T-helper 1 cell (primary cell): ENCODE measurements at places on chromosomes 2 and 18.
A peak's percentile ranks its signal among the peaks of the same experiment; 100 is the strongest.

GRCh38 chr2:46872902-46873603, 42.6 kb downstream of the MCFD2 start:
- no peak for DNase-seq

- no peak for DNase-seq
Measured at GRCh38 chr18:79438089-79438897, 42.6 kb downstream of the NFATC1 start.

GRCh38 chr18:26497866-26498265, 50.5 kb downstream of the KCTD1 start:
- DNase-seq, result no peak

DNA sequence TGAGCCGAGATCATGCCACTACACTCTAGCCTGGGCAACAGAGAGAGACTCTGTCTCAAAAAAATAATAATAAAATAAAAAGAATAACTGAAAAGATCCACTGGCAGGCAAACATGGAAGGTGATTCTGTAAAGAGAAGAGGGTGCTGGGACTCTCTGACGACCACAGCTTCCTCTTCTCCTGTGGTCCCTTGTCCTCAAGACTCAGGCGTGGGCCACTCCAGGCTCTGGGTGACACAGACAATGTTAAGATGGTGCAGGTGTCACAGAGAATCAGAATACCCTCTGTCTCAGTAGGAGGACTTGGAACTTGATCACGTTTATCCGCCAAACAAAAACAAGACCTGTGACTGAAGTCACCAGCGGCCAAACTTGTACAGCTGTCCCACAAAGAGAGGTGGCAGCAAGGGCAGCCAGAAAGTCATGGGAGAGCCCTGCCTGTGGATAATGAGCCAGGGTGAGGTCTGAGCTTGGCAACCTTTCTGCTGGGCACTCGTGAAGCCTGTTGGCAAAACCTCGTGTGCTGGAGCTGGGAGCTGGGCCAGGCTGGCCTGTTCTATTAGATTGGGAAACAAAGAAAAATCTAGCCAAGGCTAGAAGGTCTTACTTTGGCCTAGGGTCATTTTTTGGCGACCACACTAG, 76.4 kb upstream of the ITGA6 start:
- no peak for DNase-seq

DNA sequence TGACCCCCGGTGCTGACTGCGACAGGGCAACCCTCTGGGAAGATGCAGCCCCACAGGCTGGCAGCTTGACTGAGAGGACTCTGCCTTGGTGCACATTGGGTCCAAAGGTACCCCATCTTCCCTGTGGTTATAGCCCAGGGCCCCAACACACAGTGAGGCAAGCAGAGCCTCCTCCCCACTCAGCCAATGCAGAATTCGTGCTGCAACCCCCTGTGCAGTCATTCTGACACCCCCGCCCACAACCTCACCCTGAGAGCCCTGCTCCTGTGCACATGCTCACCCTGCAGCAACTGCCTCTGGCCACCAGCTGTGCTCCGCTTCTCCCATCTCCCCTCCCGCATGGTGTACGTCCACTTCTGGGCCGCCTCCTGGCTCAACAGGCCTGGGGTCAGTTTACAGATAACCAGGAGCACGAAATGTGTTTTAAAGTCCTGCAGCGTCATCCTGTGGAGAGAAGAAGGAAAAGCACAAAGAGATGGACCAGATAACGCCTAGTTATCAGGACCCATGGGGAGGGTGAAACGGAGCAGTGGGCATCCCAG, 24.4 kb downstream of the CAPN14 start:
- no peak for DNase-seq

DNA sequence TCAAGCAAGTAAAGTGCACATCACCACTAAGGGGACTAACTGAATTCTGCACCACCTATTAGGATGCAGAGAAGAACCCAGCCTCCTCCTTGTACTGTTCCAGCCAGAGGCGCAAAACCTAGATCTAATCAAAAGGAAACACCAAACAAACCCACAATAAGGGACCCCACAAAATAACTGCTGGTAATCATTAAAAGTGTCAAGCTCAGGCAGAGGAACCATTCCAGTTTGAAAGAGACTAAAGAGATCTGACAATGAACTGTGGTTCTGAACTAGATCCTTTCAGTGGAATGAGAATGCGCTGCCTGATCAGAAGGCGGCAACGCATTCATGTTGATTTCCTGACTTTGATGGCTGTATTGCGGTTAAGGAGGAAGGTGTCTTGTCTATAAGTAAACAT, 16.8 kb downstream of the HDLBP start:
- DNase-seq, result no peak

DNA sequence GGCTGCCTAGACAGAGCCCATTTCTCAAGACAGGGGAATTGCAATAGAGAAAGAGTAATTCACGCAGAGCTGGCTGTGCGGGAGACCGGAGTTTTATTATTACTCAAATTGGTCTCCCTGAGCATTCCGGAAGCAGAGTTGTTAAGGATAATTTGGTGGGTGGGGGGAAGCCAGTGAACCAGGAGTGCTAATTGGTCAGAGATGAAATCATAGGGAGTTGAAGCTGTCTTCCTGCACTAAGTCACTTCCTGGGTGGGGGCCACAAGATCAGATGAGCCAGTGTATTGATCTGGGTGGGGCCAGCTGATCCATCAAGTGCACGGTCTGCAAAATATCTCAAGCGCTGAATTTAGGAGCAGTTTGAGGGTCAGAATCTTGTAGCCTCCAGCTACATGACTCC, 84.8 kb downstream of the RTN4 start:
- no peak for DNase-seq

DNA sequence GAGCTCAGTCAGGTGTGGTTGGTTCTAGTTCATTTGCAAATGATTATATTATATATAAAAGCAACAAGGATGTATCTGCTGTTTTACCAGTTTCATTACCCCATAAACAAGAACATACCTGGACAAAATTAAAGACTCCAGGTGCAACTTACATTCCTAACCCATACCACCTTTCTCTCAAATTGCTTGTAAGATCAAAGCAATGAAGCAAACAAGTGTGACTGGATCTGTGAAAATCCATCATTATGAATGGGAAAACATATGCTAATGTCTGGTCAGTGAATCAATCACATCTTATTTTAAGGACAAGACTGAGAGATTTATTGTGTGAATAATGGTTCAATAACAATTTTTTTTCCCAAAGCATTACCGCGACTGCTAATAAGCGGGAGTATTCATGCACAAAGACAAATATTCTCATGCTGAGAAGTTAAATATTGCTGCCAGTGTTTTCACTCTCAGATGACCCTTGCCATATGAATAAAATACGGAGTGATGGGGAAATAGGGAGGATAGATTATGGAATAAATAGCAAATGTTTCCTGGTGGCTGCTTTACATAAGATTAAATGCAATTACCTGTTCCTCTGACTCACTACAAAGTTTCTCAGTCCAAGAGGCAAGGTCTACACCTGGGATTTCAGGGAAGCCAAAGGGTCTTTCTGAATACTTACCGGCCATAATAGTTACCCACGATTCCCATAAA, 59.3 kb downstream of the WDR75 start:
- no peak for DNase-seq

DNA sequence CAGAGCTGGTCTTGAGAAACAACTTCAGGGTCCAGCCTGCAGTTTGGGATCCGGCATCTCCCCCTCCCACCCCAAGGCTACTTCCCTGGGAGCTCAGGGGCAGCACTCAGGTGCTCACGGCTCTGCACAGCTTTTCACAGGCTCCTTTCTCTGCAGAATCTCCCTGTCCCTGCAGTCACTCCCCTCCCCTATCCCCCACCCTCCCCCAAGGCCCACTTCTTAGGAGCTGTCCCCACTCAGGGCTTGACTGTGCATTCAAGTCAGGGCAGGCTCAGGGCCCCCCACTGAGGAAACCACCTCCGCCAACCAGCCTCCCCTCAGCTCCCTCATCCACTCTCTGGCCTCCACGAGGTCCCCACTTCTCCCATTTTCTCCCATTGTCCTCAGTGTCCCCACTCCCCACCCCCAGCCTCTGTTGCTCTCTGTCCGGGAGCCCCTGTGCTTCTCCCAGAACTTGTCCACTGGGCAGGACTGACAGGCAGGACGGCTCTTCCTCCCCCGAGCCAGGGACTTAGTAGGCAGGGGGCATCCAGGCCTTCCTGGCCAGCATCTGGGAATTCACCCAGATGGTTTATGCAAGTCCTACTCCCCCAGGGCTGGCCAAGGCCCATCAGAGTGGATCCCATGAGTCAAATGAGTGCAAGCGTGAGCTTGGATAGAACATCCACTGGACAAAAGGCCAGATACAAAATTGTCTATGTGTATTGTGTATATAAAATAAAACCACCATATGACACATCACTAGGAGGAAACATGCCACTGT, 7.6 kb downstream of the NMUR1 start:
- no peak for DNase-seq

DNA sequence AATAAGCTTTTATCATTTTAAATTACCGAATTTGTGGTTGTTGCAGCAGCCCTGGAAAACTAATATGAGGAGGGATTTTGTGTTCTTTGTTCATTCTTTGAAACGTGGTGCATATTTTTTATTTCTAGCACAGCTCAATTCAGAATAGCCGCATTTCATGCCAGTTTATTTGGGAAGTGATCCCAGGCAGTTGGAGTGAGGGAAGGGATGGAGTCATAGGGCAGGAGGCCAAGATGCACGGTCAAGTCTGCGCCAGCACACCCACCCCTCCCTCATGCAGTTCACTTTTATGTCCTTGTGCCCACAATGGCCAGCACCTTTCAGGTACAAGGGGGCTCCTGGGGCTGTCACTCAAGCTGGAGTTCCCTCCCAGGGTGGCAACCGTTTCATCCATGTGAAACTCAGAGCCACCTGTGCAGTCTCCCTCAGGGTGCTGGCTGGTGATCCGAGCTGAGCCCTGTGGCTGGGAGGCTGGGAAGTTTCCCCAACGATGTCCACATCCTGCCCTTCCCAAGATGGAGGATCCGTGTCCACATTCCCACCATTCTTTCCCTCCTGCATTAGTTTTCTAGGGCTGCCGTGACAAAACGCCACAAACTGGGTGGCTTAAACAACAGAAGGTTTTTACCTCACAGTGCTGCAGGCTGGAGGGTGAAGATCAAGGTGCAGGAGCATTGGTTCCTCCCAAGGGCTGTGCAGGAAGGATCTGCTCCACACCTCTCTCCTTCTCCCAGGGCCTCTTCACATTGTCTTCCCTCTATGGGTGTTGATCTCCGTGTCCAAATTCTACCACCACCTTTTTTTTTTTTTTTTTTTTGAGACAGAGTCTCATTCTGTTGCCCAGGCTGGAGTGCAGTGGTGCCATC, 68.5 kb upstream of the ITGA6 start:
- no peak for DNase-seq

- DNase-seq, result no peak
Measured at GRCh38 chr18:37535968-37536367, 29.6 kb downstream of the CELF4 start.

- DNase-seq, result peak; percentile 36
Measured at GRCh38 chr2:199985625-199986207, 30.3 kb downstream of the MAIP1 start.

GRCh38 chr2:148944536-148944935, 69.5 kb downstream of the KIF5C start:
- no peak for DNase-seq

DNA sequence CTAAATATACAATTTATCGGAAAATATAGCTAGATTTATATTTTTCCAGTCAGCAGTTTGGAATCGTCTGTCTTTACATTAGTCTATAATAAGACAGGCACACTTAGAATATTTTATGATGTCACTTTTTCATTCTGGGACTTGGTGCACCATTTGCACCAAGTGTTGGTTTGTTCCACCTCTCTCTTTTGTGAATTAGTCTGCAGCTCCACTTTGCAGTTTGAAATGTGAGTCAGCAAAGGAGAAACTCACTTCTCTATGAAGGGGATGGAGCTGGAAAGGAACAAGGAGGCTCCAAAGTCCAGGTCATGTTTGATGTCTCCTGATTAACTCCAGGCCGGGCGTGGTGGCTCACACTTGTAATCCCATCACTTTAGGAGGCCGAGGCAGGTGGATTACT, 63.8 kb upstream of the RTN4 start:
- DNase-seq, result no peak

GRCh38 chr2:118250001-118250400, 161.7 kb downstream of the INSIG2 start:
- DNase-seq, result no peak

DNA sequence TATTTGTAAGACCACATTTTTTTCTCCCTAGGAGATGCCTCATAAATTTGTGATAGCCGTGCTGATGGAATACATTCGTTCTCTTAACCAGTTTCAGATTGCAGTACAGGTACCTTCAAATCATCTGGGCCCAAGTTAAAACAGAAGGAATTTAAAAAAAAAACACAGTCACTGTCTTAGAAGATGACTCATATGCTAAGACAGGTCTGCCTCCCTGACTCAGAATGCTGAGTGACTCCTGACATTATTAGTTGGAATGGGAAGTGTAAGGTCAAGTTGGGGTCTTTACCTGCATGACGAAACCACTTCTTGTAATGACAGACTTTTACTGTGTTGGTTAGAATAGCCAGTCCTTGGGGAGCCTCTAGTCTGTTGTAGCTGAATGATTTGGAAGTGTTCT, 26.3 kb downstream of the RMC1 start:
- no peak for DNase-seq

- no peak for DNase-seq
Measured at GRCh38 chr2:67792681-67793091, 270.1 kb downstream of the C1D start.

GRCh38 chr2:8860239-8860638, 22.8 kb upstream of the KIDINS220 start:
- no peak for DNase-seq

GRCh38 chr2:214574084-214574781, 163.4 kb downstream of the VWC2L start:
- DNase-seq, result no peak

GRCh38 chr2:102313950-102314349, 2.6 kb downstream of the IL1RL1 start:
- DNase-seq, result no peak

DNA sequence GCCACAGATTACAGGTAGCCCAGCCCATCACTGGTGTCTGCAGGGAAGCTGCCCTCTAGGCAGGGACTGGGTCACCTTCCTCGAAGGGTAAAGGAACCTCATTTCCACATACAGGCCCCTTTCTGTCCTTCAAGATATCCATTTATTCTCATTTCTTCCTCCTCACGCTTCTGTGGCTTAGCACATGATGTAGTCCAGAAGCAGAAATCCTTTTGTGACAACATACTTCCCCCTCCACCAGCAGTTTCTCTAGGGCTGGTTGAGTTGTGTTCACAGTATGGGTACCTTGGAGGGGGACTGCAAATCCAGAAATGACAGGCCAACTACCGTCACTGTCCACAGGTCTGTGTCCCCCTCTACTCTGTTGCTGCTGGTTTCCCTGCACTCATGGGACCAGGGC, 364.9 kb downstream of the ANAPC1 start:
- DNase-seq, result no peak
